ENCODE measurements at places on chromosomes 7 and 10. TPM values are rescaled to one million over a fixed set of nuclear protein-coding genes. Genes with fewer than 3 reads are reported as not detected.

Gene TMEM196
- total RNA-seq: not detected

- no peak for ATAC-seq
These were observed 19.1 kb downstream of the DOCK1 start for GRCh38 chr10:126924180-126924914.

Gene SLC26A3
- total RNA-seq: 0.44 TPM

Gene CFAP58
- total RNA-seq: 0.12 TPM

Gene NXPH1
- not detected for total RNA-seq

Gene LRIT1
- not detected for total RNA-seq

GRCh38 chr7:101496017-101496416, 133.1 kb downstream of the MYL10 start:
- no peak for ATAC-seq

GRCh38 chr10:123355748-123356481, 201.7 kb downstream of the BUB3 start:
- ATAC-seq: no peak

Gene UBTD1
- 5.1 TPM for total RNA-seq

- no peak for ATAC-seq
These were observed 27.4 kb downstream of the TAX1BP1 start for GRCh38 chr7:27767374-27767773.

GRCh38 chr7:37943905-37944736, 23.7 kb downstream of the EPDR1 start:
- no peak for ATAC-seq

Gene RGR
- total RNA-seq: not detected

Data from esophagus mucosa (tissue), 1 donor.